ENCODE measurements at places on chromosomes 6 and 20. TPM values are rescaled to one million over a fixed set of nuclear protein-coding genes. Genes with fewer than 3 reads are reported as not detected.

Gene CASS4
- total RNA-seq: under 0.01 TPM

Gene SNAP25
- not detected for total RNA-seq

Gene RBPJL
- total RNA-seq: not detected

Gene CST11
- total RNA-seq: not detected
